ENCODE measurements at places on chromosomes 2 and 18.

DNA sequence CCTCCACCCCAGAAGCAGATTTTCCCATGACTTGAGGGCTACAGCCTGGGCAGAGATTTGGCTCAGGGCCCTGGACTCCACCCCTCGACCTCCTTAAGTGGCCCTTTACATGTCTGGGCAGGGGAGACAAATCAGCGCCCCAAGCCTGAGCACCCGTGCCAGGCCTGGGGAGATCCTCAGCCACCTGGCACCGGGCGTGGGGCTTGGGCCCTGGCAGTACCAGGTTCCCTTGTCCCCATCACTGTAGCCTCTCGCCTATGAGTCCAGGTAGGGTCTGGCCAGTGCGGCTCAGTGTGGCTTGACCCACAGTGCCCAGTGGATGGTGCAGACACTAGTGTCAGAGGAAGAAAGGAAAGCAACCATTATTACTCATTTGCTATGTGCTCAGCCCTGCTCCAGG, 22.0 kb upstream of the DNMT3A start:
- DNase-seq: no peak

DNA sequence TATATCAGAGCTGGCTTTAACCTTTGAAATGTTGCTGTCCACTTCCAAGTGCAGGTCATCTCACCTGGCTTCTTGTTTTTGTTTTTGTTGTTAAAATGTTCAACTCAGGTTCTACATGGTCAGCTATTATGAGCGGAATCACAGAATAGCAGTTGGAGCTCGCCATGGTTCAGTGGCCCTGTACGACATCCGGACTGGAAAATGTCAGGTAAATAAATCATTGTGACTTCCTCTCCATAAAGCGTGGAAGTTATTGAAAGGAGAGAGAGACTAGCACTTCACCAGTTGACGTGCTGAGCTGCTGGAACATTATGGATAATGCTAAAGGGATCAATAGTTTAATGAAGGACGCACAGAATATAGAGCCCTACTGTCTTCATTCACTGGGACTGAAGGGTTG, 184.6 kb upstream of the BOD1L2 start:
- no peak for DNase-seq

- DNase-seq: no peak
Observed at GRCh38 chr2:172927641-172928357, 147.8 kb upstream of the MAP3K20 start.

GRCh38 chr2:117126656-117127055, 687.8 kb upstream of the DDX18 start:
- no peak for DNase-seq

DNA sequence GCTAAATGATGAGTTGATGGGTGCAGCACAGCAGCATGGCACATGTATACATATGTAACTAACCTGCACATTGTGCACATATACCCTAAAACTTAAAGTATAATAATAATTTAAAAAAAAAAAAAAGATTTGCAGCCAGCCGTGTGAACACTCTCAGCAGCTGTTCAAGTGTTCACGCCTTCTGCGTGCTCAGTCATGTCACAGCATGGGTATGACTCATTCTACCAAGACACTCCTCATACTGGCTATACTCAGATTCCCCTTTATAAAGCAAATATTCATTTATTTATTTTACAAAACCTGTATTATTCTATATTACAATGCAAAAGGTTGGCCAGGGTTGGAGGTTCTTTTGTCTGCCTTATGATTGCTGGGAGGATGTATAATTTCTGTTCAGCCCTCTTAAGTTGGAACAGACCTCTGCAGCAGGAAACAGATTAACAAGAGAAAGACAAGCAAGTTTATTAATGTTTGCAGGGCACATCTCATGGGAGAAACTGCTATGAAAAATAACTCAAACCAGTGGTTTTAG, 1230.6 kb upstream of the CHAC2 start:
- DNase-seq: no peak

DNA sequence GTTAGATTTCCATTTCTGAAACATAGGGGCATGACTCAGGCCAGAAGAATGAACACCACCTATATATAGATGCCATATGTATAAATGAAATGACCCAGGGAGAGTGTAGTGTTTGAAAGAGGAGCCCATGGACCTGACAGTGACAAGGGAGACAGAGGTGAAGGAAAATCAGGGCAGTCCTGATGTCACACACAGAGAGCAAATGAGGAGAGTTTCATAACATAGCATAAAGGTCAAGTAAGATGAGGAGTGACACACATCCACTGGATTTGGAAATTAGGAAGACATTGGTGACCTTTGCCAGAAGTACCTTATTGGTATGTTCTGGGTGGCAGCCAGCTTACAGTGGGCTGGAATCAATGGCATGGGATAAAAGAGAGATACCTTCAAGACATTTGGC, 276.7 kb downstream of the ZNF385B start:
- no peak for DNase-seq

GRCh38 chr2:60875520-60875919, 5.9 kb upstream of the REL start:
- DNase-seq: no peak

- no peak for DNase-seq
Observed at GRCh38 chr2:215466097-215466909, 30.4 kb upstream of the FN1 start.

GRCh38 chr2:178391701-178392100, 59.3 kb downstream of the PRKRA start:
- DNase-seq: no peak

GRCh38 chr18:67400502-67401117, 115.9 kb downstream of the DSEL start:
- no peak for DNase-seq

- DNase-seq: no peak
Observed at GRCh38 chr2:44134848-44135247, 33.8 kb upstream of the PPM1B start.

- DNase-seq: no peak
Observed at GRCh38 chr2:48127612-48128191, 221.4 kb upstream of the FBXO11 start.

GRCh38 chr18:36465970-36466369, 168.5 kb downstream of the FHOD3 start:
- no peak for DNase-seq

- DNase-seq: no peak
Observed at GRCh38 chr2:154713675-154714074, 15.2 kb downstream of the KCNJ3 start.

DNA sequence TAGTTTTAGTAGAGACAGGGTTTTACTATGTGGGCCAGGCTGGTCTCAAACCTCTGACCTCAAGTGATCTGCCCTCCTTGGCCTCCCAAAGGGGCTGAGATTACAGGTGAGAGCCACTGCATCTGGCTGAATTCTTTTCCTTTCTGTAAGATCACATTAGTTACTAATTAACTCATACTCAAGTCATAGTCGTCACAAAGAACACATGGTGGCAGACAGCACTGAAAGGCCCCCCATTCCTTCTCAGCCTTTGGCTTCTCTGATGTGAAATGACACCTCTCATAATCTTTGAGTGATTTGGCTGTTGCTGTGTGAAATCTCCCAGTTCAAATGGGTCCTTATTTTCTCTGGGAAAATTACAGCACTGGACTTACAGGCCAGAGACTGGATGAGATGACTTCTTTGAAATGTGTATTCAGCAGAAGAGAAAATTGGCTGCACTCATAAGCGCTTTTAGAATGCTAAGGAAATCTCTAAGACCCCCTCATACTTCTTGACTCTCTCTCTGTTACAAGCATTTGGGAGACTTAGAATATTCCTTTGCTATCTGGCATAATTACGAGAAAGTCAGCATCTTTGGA, 764.8 kb downstream of the RNF144A start:
- no peak for DNase-seq

GRCh38 chr18:44678725-44679055, 2.0 kb upstream of the SETBP1 start:
- no peak for DNase-seq

DNA sequence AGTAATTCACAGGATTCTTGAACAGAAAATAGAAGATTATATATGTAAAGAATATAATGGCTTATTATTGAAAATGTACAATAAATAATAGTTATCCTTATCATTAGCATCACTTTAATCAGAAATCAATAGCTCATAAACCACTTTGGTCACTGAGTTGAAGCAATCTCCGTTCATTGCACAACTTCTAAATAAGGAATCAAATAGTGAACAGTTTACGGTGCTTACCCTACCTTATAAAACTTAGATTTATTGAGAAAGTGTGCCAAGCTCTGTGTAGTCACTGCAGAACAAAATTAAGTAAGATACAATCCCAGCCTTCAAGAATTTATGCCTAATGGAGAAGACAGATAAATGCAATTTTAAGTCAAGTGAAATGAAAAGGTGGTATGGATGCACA, 6.7 kb downstream of the VSNL1 start:
- DNase-seq: no peak

DNA sequence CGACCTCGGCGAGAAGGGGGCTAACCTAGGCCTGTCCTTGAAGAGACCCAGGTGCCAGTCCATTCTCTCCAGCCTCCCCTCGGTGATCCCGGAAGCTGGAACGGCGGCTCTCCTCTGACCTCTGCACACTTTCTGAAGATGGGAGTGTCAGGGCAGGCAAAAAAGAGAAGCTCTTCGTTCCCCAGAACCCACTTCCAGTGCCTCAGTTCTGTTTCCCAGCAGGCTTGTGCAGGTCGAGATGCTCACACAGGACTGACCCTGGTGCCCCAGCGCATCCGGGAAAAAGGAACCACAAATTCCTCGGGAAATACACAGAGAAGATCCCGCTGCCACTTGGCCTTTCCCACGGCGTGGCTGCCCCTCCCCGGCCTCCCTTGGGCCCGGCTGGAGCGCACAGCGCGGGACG, 681 bp upstream of the PTPN18 start:
- no peak for DNase-seq

- no peak for DNase-seq
Observed at GRCh38 chr2:237964578-237965404, 2.0 kb upstream of the UBE2F start.

DNA sequence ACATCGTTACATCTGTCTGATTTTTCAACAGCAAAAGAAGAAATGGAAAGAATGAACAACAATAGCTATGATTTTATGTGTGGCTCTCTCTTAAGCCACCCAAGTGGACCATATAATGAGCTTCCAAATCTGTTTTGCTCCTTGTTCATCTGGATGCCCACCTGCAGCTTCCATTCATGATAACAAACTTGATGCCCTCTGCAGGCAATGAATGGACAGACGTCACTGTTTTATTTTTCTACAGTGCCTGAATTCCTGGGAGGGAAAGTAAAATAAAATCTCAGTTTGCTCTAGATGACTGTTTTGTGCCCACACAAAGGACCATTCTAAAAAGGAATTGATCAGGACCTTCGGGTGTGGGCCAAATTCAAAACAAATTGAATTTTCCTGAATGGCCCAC, 5.0 kb downstream of the MREG start:
- DNase-seq: no peak

GRCh38 chr2:21234464-21235120, 110.8 kb downstream of the TDRD15 start:
- no peak for DNase-seq

GRCh38 chr2:23631389-23631788, 246.4 kb downstream of the KLHL29 start:
- DNase-seq: no peak

GRCh38 chr2:197205585-197206215, 104.9 kb downstream of the ANKRD44 start:
- DNase-seq: no peak

DNA sequence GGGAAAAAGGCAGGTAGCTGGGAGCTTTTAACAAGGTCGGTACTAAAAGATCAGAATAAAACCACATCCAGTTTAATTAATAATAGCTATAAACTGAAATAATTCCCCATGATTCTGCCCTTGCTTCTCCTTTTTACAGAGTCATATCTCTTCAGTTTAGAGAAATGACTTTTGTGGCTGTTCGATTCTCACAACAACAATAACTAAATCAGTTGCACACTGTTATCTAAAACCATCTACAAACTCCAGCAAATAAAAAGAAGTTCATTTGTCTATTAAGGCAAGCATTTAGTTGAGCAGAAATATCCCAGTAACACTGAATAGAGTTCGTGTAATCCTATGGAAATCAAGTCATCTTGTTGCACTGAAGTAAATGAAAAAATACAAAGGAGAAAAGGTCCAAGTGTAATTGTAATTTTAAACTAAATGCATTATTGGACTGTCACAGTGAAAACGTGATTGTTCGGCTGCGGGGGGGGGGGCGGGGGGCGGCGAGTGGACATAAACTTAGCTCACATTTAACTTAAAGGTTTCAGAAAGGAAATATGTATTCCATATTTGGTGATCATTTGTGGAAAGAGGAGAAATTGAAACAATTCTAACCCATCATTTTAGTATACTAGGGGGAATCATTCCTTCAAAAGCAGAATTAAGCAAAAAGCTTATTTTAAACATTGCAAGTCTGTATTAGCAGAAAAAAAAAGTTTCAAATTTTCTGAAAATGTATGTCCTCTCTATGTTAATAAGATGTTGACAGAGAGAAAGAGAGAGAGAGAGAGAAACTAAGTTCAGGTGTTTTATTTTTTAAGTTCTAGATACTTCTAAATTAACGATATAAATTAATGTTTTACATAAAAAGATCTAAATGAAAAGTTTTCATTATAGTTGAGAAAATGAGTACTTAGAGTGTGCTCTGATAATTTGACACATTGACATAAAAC, 144.5 kb downstream of the MEIS1 start:
- DNase-seq: no peak

DNA sequence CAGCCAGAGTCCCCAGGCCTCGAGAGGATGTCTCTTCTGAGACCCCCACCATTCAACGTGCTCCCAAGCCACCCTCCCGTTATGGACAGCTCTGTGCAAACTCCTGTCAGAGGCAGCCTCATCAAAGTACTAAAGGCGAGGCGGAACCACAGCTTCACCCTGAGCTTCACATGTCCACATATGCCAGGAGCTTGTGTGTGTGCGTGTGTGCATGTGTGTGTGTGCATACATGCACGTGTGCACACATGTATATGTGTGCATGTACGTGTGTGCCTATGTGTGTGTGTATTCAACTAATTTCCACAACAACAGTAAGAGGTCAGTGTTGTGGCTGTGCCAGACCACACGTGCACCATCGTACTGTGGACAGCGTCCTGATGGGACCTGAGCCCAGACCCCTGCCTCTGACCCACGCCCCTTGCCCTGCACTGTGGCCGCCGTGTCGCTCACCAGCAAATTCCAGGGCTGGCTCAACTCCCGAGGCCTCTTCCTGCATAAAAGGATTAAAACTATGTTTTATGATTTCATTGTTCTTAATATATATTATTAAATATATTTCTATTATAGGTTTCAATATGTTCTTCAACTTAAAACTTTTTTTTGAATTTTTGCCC, 444.8 kb downstream of the EIPR1 start:
- DNase-seq: no peak

GRCh38 chr2:85183479-85183878, 50.3 kb downstream of the TCF7L1 start:
- DNase-seq: no peak

DNA sequence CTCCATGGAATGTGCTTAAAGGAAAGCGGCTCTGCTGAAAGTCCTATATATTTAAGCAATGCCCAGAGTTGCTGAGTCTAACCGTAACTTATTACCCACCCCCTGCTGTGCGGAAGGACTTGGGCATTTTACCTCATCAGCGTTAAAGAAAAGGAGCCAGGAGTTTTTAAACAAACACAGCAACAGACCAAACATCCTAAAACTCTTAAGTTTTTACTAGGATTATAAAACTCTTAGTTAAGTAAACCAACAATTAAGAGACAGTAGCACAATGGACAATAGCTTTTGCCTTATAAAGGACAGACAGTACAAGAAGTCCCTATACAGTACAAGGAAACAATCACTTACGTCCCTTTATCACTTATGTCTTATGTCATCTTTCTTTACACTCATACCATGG, 90.2 kb downstream of the ZNF521 start:
- DNase-seq: no peak

GRCh38 chr18:65735155-65735554, 15.7 kb upstream of the CDH7 start:
- no peak for DNase-seq

Measured in NCI-H2029 treated with DMSO at 0.1 percent for 48 hours (cell line).